ENCODE measurements at places on chromosomes 1 and 21. TPM values are rescaled to one million over a fixed set of nuclear protein-coding genes. Genes with fewer than 3 reads are reported as not detected.

SWT1 gene
- total RNA-seq = 8.5 TPM

KCNJ9 gene
- total RNA-seq = not detected

UBE2G2 gene
- 97.2 TPM for total RNA-seq

KANK4 gene
- not detected for total RNA-seq

REN gene
- not detected for total RNA-seq

DNA sequence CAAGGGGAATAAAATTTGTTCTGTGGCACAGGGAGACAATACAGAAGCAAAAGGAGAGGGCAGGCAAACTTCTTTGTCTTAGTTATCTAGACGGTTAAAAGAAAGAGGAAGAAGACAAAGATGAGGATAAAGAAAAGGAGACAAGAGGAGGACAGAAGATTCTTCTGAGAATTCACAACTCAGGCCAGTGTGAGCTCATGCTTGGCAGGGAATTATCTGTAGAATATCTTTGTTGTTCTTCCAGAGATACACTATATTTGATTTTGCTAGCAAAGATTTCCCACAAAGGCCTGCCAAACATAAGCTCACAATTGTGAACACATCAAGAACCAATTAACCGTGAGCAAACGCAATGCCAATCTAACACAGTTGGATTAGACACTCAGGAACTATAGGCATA, 21.4 kb downstream of the SLC16A1 start:
- no peak for DNase-seq

DNA sequence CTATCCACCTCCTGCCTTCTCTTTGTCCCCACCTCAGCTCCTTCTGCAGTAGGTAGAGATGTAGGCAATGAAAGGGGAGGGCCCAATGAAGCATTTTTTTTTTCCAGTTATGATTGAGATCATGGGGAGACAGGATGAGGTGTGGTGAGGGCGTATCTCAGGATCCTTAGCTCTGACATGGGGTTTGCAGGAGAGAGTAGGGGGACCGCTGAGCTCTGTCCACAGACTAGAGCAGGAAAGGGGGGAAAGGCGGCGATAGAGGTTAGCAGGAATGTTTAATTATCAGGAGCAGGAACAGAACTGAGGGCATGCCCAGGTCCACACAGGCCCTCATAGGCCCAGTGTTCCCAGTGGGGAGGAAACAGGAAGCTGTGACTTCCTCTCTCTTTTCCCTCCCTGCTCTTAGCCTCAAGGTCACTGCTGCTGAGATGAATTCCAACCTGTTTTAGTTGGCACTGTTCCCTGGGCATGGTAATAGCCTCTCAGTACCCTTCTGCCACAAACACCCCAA, 901 bp upstream of the RXFP4 start:
- DNase-seq = no peak

DNA sequence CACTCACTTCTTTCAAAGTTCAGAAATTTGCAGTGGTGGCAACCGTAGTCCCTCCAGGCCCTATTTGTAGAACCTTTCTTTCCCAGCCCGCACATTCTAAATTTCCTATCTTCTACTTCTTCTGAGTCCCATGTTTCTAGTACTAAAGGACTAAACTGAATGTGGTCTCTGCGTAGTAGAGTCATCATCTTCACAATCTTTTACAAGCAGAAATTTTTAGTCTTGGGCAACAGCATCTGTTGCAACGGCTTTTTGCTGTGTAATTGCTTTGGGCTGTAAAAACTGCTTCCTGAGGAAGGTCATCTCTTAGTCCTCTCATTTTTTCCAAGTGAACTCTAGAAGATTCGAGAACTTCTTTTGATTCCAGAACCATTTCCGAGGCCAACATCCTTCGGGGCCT, 23.9 kb downstream of the VAV3 start:
- no peak for DNase-seq

DNA sequence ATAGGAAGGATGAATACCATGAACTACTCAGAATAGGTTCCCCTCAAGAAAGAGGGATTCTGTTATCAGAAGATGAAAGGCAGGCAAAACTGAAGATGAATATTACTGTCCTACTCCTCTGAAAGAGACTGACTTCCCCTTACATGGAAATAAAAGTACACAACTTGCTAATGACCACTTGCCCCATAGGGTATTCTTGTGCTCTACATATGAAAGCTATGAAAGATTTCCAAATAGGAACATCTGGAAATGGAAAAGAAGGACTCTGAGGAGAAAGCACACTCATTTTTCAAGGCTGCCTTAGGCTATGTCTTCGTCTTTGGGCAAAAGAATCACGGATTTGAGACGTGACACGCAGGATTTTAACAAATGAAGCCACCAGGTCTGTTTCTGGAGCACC, 170.1 kb upstream of the DAB1 start:
- no peak for DNase-seq

- DNase-seq = no peak
Observed at GRCh38 chr21:40985370-40985769, 138.4 kb upstream of the DSCAM start.

- no peak for DNase-seq
Observed at GRCh38 chr1:194755241-194755994, 1569.0 kb upstream of the B3GALT2 start.

GRCh38 chr1:32718036-32718435, 15.5 kb upstream of the SYNC start:
- DNase-seq = no peak

GRCh38 chr21:15063814-15064575, 805 bp downstream of the NRIP1 start:
- peak; percentile 36 for DNase-seq

DNA sequence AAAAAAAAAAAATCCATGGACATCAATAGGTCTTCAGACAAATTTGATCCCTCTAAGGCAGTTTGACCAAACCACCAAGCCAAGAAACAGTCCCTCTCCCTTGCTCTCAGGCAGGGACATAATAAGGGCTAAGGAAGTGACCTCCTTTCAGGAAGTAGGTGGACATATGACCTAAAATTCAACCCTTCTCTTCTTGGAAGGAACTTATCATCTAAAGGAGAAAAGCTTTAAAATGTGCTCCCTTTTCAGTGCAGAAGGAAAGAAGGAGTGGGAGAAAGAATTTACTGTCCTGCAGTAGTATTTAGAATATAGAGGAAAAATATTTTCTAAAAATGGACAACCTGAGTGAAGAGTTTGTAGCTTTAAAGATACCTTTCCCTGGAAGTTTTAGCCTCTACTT, 118.1 kb downstream of the DTL start:
- no peak for DNase-seq

- no peak for DNase-seq
Observed at GRCh38 chr1:26583646-26584485, 54.3 kb downstream of the RPS6KA1 start.

GRCh38 chr1:201436393-201436792, 14.9 kb upstream of the TNNI1 start:
- no peak for DNase-seq

DNA sequence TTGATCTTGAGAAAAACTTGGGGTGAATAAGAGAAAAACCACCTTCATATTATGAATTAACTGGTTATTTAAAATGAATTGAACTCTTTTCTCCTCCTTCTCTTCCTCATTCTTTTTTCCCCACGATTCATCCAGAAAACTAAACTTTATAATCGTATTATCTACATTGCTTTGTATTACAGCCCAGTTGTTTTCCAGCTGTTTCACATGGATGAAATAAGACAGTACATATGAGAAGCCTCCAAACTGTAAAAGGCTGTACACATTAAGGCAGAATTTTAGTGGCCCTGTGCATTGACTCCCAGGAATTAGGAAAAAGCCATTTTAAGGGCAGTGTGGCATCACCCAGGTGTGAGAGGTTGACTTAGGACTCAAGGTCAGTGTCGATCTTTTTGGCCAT, 80.3 kb upstream of the PGBD5 start:
- no peak for DNase-seq

GRCh38 chr1:119245881-119246280, 105.4 kb upstream of the WARS2 start:
- DNase-seq = no peak

- peak; percentile 54 for DNase-seq
Observed at GRCh38 chr1:206708058-206708457, 23.4 kb downstream of the MAPKAPK2 start.

DNA sequence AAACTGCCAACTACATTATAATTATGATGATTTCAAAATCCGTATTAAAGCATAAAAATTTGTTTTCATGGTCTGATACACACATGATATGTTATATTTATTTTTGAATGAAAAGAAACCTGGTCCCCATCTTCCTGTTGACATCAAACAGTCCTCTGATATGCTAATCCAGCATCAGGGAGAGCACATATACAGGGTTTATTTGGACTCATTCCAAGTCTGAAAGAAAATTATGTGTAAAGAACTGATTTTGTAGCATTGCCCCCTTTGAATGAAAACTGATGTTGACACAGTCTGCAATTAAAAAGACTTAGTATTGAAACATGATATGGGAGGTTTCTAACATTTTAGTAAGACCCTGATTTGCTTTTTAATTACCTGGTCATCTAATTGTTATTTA, 119.4 kb downstream of the NEK7 start:
- no peak for DNase-seq

GRCh38 chr21:17598437-17598836, 14.3 kb downstream of the BTG3 start:
- DNase-seq = peak; percentile 16

All from B cell (primary cell).